ENCODE measurements at places on chromosomes 5 and 9.

- DNase-seq: no peak
These were observed 182.9 kb downstream of the SREK1 start for GRCh38 chr5:66327008-66327407.

GRCh38 chr9:127449332-127449966 lies 1.8 kb downstream of the RPL12 start:
- DNase-seq: no peak

DNA sequence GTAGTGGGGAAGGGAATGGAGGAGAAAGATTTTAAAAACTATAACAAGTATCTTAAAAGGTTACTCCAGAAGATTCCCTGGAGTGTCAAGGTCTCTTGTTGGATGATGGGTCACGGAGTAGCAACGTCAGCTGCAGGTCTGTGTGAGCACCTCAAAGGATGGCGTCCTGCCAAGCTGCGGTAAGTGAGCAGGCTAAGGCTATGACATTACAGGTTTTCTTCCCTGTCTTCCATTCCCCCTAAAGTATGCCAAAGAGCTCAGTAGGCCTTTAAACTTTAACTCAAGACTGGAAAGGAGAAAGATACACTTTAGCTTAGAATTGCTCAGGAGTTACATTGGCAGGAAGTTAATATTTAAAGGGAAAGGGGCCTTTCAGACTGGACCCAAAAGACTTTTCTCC lies 17.5 kb downstream of the SPOCK1 start:
- DNase-seq: no peak

DNA sequence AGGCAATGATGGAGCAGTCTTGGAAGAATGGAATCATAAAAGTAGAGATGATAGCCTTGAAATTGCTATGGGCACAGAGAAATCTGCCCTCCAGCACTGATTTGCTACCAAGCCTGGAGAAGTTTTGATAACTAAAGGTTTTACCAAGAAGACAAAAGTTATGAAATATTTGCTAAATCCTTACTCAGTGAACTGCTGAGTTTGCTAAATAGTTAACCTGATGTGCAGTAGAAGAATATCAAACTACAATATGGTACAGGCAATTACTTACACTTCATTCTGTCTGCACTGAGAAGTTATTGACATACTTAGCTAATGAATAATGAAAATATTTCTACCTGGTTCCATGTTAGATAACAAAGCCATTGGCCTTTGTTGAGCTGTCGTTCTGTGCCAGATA lies 124.5 kb downstream of the SGCD start:
- DNase-seq: no peak

DNA sequence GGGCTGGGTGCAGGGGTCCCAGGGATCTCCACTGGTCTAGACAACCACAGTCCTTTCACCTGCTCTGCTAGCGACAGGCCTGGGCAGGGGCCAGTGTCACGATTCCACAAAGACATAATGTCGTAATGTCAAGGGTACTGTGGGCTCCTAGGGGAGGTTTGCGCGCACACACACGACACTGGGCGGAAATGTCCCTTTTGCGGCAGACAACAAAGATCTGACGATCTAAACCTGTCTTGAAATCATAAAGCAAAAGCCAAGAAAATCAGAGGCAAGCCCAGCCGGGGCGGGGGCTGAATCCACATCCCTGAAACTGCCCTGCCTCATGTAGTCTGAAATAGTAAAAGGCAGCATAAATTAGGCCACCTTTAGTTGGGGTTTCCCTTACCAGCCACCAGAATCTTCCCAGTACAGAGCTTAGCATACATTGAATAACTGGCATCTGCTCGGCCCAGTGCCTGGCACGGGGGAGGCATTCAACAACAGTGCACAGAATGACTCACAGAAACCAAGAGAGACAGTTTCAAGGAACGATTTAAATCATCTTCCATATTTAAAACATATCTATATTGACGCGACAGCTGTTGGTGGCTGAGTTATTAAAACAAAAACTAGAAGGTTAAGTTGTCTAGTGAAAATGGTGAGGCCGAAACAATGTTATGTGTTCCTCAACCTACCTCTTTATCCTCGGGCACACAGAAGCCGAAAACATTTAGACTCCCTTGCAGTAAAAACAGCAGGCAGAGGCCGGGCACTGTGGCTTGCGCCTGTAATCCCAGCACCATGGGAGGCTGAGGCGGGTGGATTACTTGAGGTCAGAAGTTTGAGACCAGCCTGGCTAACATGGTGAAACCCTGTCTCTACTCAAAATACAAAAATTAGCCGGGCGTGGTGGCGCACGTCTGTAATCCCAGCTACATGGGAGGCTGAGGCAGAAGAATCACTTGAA lies 151.0 kb downstream of the MYO10 start:
- DNase-seq: no peak

DNA sequence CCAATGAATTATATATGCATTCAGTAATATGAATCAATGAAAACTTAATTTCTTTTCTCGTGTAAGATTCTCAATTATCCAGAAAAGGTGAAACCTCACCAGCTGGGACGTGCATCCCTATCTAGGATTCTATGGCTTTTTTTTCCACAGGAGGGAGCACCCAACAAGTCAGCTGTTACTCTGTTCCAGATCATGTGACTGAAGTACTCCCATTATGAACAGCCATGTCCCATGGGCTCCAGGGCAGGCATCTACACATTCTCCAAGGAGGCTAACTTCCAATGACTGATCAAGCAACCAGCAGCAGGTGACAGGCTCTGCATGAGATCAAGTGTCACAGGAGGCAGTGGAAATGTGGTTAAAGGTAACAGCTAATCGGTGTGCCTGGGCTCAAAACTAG lies 118.8 kb downstream of the ELAVL2 start:
- DNase-seq: no peak

DNA sequence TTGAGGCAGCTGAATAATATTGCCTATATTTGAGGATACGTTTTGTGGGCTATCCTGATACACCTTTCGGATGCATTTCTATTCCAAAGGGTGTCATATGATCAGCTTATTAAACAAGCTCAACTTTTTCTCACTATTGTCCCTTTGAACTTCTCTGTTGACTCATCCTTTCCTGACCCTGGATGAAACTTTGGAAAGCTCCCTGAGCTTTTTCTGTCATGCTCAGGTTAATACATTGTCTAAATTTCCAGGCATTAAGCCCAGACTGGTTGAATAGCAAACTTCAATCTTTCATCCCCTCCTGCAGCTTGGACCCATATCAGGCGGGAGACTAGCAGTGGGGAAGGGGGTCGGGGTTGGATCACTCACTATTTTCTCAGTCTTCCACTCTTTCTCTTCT lies 104.9 kb upstream of the PTPN3 start:
- no peak for DNase-seq

GRCh38 chr5:104635227-104635626 lies 1072.6 kb upstream of the NUDT12 start:
- no peak for DNase-seq

GRCh38 chr5:96871686-96872085 lies 4.6 kb upstream of the ERAP2 start:
- DNase-seq: no peak

DNA sequence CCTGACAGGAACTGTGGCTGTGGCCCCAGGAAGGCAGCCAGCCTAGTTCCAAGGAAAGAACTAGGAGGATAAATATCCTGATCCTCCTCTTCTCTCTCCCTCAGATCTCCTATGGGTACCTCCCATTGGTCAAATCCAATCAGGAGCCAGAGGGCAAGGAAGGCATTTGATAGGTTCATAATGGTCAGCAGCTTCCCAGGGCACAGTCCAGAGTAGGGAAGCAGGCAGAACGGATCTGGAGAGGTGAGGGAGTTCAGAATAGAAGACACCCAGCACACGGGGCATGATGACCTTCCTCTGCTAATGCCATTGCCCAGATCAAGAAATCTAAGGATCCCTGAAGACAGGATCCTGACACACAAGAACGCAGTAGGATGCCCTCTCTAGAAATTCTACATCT lies 8.6 kb downstream of the ABLIM3 start:
- DNase-seq: no peak

- peak; percentile 55 for DNase-seq
These were observed 32.5 kb downstream of the ANXA1 start for GRCh38 chr9:73183917-73184861.

- DNase-seq: no peak
These were observed 122.9 kb downstream of the NXNL2 start for GRCh38 chr9:88657893-88658292.

DNA sequence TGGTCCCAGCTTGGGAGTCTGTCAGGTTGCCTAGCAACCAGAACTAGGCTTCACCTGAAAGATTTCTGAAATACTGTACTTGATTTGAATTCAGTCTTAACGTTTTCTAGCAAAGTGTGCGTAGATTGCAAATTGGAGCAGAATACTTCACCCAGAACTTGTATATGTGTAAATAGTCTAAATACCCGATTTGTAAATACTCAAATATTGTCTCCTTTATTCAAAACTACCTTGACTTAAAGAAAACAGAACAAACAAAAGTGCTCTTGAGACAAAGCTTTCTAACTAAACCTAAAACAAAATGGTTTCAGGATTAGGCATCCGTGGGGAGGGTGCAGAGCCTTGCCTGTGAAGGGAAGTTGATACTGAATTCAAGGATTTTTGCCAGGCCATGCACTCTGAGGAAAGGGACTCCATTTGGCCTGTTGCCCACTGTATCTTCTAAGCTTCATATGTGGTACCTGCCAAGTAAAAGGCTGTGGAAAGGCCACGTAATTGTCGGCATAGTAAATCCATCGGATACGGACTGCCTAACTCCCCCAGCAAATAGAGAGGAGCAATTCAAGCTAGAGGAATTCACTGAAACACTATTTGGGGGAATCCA lies 744 bp upstream of the HMGCS1 start:
- DNase-seq: no peak

DNA sequence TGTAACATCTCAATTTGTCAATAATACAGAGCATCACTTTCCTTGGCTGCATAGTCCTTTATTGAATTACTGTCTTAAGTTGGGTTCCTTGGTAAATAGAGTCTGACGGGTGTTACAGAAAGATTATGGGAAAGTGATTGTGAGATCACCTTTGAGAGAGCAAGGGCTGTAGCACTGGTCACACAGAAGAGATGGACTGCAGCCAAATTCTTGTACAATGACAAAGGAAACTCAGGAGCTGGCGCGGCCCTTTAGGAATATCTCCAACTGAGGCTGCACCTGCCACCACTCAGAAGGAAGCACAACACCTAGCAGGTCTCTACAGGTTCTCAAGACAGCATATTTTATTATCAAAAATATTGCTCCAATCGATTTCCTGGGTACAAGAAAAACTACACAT lies 350.0 kb upstream of the ISL1 start:
- DNase-seq: no peak

GRCh38 chr5:169695919-169696490 lies 58.9 kb downstream of the DOCK2 start:
- DNase-seq: peak; percentile 39

GRCh38 chr5:31638345-31638744 lies 586 bp upstream of the PDZD2 start:
- DNase-seq: no peak
